ENCODE measurements at places on chromosomes 4 and X.

GRCh38 chrX:110120025-110120424 is 117.1 kb downstream of the TMEM164 start:
- no peak for DNase-seq

GRCh38 chr4:54231419-54231767 is 2.3 kb downstream of the PDGFRA start:
- no peak for DNase-seq

- peak; percentile 75 for DNase-seq
Measured at GRCh38 chrX:154546354-154547244, at the start of gene G6PD. Gene G6PD (minus strand): TSS chrX:154546846. CDS start chrX:154546155, 691 bp downstream.

- peak; percentile 70 for DNase-seq
Measured at GRCh38 chr4:139453041-139453370, 915 bp upstream of the RAB33B start.

GRCh38 chrX:150569155-150569477 is 695 bp downstream of the MTM1 start:
- DNase-seq = peak; percentile 27

DNA sequence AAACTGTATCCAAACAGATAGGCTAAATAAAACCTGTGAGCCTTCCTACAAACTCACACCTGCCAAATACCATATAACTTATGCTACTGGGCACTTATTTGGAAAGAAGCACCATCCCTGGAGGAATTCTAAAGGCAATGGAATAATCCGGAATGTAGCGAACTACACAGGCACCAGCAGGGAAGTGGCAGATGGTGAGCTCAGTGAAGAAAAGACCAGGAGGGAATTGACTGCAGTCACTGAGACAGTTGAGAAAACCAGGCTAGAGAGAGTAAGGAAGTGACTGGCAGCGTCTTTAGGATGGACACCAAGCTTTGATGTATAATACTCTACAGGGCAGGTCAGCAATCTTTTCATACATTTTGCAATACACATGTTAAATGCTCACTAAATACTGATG is 16.3 kb downstream of the NDNF start:
- DNase-seq = no peak

DNA sequence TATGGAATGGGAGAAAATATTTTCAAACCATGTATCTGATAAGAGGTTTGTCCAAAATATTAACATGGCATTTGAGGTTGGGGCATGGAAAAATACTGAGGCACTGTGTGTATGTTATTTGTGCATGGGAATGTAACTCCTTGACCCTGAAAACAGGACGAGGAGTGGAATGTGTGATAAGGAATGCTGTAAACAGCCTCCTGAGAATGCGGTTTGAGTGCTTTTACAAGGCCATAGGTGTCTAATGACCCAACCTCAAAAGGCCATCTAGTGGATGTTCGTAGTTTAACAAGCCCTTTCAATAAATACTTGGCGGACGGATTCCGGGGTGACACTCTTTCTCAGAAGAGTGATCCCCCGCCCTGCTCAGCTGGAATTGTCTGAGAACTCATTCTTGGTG is 162.9 kb upstream of the USP9X start:
- DNase-seq = no peak

DNA sequence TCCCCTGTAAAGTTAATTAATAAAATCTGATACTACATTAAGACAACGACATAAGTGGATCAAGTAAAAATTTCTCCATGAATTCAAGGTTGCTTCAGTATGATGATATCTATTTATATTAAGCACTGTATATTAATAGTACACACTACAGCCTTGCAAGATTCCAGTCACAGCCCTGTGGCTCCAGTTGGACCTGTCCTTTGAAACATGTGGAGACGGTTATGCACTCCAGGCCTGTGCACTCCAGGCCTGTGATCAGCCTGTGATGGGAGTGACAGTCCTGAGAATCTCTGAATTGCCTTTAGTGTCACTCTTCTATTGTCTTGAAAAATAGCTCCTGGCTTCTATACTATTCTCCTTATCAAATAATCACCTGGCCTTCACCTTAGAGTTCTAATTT is 981.1 kb upstream of the AGA start:
- DNase-seq = no peak

DNA sequence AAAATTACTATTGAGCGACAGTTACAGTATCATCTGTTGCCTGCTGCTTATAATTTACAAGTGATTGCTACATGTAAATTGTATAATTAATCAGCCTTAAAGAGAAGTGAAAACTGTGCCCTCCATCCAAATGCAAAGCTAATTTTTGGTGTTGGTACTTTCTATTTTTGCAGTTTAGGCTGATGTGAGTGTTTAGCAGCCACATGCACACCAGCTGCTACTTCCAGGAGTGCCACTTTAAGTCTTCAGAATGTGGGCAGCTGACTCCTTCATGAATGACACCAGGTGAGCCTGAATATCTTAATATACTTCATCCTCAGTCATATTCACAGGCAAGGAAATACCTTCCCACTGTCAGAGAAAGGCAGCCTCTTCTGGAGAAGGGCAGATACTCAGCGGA is 149.8 kb upstream of the RASGEF1B start:
- no peak for DNase-seq

- DNase-seq = no peak
Measured at GRCh38 chr4:170229006-170229405, 139.2 kb upstream of the AADAT start.

DNA sequence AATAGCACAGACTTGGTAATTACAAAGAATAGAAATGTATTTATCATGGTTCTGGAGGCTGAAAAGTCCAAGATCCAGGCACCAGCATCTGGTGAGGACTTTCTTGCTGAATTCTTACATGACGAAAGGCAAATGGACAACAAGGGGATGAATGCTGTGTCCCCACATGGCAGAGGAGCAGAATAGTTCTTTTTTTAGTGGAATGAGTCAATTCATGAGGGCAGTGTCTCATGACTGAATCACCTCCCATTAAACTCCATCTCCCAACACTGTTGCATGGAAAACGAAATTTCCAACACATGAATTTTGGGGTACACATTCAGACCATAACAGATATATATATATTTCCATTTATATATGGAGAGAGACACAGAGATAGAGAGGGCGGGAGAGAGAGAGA is 628.3 kb downstream of the TRIML1 start:
- no peak for DNase-seq

DNA sequence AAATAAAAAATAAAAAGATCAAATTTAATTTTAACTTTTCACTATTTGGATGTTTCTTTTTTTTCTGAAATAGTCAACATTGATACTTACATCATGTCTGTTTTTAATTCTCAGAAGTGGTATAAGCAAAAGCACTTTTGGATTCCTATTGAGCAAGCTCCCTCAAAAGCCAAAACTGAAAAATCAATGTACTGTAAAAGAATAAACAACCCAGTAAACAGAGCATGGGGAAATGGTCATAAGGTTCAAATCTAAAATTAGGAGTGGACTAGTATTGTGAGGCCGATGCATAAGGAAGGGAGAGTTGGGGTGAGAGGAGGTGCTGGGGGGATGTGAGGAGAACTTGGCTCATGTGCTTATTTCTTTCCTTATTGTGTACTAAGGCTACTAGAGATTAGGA is 37.9 kb downstream of the NUDT6 start:
- DNase-seq = no peak

- DNase-seq = no peak
Measured at GRCh38 chr4:3715855-3716630, 50.1 kb upstream of the ADRA2C start.

- DNase-seq = no peak
Measured at GRCh38 chrX:133709501-133709900, 275.9 kb downstream of the GPC3 start.

- no peak for DNase-seq
Measured at GRCh38 chr4:40280586-40280985, 54.5 kb upstream of the CHRNA9 start.

DNA sequence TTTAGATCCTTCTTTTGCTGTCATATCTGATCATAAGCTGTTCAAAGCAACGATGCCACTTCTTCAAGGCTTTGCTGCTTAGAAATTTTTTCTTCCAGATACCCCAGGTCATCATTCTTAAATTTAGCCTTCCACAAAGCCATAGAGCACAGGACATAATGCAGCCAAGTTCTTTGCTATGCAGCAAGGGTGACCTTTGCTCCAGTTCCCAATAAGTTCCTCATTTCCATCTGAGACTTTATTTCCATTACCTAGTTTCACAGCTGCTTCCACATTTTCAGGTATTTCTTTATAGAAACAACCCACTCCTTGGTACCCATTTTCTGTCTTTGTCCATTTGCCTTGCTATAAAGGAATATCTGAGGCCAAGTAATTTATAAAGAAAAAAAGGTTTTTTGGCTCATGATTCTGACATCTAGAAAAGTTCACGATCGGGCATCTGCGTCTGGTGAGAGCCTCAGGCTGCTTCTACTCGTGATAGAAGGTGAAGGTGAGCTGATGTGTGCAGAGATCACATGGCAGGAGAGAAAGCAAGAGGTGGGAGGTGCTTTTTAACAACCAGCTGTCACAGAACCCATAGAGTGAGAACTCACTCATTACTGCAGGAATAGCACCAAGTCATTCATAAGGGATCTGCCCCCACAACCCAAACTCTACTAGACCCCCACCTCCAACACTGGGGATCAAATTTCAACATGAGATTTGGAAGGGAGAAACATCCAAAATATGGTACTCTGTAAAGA is 11.8 kb upstream of the TASL start:
- no peak for DNase-seq

DNA sequence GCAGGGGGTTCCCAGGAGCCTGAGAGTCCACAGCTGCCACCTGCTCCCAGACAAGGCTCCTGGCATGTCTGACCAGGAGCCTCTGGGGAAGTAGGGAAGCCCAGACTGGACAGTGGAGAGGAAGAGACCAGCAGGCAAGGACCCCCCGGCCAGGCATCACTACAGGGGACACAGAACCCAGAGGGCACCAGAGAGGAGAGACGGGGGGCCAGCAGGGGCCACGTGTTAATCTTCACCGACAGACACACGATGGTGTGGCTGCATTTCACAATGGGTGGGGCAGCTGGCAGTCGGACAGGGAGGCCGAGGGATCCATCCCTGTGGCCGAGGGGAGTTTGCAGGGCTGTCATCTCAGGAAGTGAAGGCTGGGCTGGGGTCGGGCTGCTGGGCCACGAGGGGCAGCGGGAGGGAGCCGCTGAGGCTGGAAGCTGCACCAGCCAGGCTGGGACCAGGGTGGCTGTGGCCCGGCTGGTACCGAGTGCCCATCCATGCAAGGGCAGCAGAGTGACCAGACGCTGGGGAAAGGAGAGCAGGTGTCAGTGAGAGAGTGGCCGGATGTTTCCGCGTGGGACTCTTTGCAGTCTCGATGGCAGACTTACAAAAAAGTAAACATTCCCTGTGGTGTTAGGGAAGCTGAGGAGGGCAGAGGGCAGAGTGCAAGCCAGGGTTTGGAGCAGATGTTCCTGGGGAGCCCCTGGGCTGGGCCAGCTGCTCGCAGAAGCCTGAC is 4.7 kb downstream of the PDE6B start:
- no peak for DNase-seq

- no peak for DNase-seq
Measured at GRCh38 chr4:95018785-95019184, 261.0 kb downstream of the BMPR1B start.

DNA sequence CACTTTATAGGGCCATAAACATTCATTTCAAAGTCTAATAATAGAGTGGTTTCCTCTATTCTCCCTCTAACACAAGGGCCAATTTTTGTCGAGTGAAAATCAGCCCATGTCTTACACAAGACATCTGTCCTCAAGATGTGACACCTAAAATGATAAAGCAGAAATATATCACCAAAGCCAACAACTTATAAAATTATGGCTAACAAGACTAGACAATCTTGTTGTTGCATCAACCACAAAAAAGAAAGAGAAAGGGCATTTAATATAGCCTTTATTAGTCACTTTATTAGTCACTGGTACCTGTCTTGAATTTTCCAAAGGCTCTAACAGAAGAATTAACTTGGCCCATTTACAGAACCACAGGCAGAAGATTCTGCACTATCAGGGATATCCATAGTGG is 161.6 kb downstream of the SMIM20 start:
- DNase-seq = no peak

- no peak for DNase-seq
Measured at GRCh38 chrX:112081781-112082652, 559 bp downstream of the TRPC5 start.

GRCh38 chr4:136750897-136751296 is 781.4 kb downstream of the PCDH18 start:
- DNase-seq = no peak

DNA sequence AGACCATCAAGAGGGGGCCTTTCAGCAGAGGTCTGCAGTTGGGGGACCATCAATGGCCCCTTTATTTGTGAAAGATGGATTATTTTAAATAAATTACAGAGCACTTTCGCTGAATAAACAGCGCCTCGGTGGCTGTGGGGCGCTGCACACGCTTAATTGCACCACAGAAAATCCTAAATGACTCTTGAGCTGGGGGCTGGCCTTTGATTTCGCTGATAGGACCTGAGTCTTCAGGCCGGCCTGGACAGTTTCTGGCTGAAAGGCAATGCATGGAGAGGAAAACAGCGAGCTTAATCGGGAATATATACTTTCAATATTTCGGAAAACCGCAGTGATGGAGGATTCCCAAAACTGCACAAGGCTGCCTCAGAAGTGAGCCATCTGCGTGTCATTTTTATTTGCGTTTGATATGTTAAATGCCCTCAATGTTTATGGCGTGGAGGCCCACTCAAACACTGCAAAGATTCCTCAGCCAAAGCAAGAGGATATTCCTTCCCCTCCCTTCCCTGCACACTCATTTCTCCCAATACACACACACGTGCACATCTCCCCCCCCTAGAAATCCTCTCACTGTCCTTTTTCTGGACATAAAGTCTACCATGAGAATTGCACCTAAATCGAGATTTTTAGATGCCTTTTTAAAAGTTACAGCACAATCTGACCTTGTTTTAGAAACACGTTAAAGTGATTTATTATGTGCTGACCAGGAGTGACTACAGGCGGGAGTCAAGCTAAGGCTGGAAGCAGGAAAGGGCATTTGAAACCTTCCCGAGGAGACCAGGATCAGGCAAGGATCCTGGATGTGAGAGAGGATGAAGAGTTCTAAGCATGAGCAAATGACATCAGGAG is 340.7 kb downstream of the RAB28 start:
- no peak for DNase-seq

- DNase-seq = no peak
Measured at GRCh38 chrX:8849945-8850344, 48.8 kb upstream of the FAM9A start.

- DNase-seq = no peak
Measured at GRCh38 chr4:141565379-141566089, 70.8 kb upstream of the IL15 start.

GRCh38 chr4:10730590-10730989 is 46.0 kb upstream of the CLNK start:
- no peak for DNase-seq

DNA sequence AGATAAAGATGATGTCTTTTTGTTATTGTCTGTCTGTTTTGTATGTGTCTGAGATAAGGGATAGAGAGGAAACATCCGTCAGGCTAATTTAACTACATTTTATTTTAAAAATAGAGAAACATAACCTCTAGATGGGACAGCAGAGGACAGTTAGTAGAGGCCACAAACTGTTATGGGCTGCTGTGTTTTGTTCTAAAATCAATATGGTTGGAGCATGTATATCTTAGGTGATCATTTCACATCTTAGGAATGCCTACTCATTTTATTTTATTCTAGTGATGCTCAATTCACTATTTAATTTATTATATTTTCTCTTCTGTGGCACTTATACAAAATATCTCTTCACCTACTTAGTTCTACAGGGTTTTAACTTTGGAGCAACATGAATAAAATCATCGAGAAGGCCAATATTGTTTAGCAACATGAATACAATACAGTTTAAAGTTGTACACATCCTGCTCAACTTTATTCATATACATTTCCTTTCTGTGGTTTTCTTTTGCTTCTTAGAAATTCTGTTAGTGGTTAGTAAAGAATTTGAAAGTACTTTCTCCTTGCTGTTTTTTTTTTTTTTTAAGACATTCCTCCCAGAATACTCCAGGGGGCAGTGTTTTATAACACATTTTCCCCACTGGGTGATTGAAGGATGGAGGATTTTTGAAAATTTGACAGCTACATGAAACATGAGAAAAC is 392.9 kb downstream of the UNC5C start:
- DNase-seq = no peak

Data from activated CD4-positive, alpha-beta T cell treated with anti-CD3 and anti-CD28 coated beads, Interleukin-2, amount 50 U/mL, for 1 hour (primary cell).